ENCODE measurements at places on chromosomes 6 and 20. TPM values are rescaled to one million over a fixed set of nuclear protein-coding genes. Genes with fewer than 3 reads are reported as not detected.

- H3K27ac ChIP-seq: no peak overlapping the region
- no peak for DNase-seq
- H3K27me3 ChIP-seq: no peaks in the 10 kb centered on the region
- H3K4me3 ChIP-seq: no peak overlapping the region
- H3K4me1 ChIP-seq: no peaks in the 10 kb centered on the region
- no peaks in the 10 kb centered on the region for H3K36me3 ChIP-seq
Measured at GRCh38 chr6:110043366-110043994, 65.4 kb downstream of the GPR6 start.

DNA sequence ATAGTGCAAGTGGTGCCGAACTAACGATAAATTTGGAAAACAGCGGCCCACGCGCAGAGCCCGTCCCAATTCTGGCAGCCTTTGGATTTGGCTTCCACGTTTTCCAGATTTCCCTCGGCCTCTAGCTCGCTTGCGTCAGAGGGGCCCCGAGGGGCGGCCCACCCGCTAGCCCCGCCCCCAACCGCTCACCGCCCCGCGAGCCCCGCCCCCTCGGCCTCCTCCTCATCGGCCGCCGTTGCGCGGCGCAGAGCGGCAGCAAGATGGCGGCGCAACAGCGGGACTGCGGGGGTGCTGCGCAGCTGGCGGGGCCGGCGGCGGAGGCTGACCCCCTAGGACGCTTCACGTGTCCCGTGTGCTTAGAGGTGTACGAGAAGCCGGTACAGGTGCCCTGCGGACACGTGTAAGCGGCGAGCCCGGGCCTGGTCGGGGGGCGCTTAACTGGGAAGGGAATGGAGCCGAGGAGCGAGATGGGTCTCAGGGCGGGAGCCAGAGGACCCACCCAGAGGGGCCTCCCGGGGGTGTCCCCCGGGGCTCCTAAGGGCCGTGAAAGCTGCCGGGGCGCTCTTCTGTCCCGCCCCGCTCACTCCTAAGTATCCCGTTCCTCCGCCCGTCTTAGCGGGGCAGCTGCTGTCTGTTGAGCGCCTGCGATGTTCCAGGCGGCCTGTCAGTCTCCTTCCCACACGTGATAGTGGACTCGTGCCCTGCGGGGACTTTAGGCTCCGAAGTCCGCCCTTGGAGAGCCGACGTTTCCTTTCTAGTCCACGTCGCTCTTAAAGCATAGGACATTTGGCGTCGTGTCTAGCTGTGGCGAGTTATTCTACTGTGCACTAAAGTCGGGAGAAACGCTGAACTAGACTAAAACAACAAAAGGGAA, at the start of gene RNF114:
RNF114 (plus strand) TSS at position 245 of the 874 bp plus-strand sequence; CDS start at position 261, 16 bp downstream.
- H3K4me1 ChIP-seq: peaks cover 38% of the 10 kb centered on the region
- no peaks in the 10 kb centered on the region for H3K36me3 ChIP-seq
- H3K4me3 ChIP-seq: peak within 1 kb of the TSS; percentile 100
- peak within 1 kb of the TSS; percentile 99 for H3K27ac ChIP-seq

- no peak for DNase-seq
- H3K36me3 ChIP-seq: no peaks in the 10 kb centered on the region
- H3K4me3 ChIP-seq: no peak overlapping the region
- no peaks in the 10 kb centered on the region for H3K27me3 ChIP-seq
- H3K27ac ChIP-seq: no peak overlapping the region
- no peaks in the 10 kb centered on the region for H3K4me1 ChIP-seq
Measured at GRCh38 chr20:60214901-60215815, 256.9 kb downstream of the CDH26 start.

DNA sequence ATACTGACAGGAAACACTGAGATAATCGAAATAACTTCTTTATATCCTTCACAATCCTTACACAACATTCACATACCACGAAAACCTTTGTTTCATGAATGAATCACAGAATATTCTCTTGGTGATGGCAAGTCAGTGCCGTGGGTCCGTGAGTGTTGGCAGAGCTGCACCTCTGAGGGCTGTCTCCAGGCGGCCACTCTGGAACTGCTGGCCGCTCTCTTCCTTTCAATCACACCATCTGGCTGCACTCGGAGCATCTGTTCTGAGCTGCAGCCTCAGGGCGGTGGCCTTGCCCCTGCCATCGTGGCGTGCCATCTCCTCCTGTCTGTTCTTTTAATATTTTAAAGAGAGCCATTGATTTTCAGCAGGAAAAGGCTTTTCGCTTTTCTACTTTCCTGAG, 129.4 kb upstream of the AFDN start:
- H3K4me1 ChIP-seq: no peaks in the 10 kb centered on the region
- H3K27me3 ChIP-seq: no peaks in the 10 kb centered on the region
- no peak for DNase-seq
- H3K36me3 ChIP-seq: no peaks in the 10 kb centered on the region

Gene PI3
- total RNA-seq: 70.2 TPM

DNA sequence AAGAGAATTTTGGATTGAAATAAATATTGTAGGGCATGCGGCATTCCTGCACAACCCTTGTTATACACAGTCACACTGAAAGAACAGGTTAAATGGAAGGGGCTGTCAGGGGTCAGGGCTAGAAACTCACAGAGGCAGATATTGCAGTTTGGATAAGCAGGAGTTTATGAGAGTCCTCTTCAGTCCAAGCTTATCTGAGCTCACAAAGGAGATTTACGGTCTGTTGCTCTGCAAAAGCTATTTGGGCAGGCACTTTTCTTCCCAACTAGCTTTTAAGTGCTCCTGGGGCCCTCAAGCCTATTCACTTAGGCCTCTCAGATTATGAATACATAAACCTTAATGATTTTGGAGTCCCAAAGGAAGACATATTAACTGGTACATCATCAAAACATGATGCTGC, 156.2 kb downstream of the SOX4 start:
- no peak overlapping the region for H3K4me3 ChIP-seq
- H3K36me3 ChIP-seq: no peaks in the 10 kb centered on the region

- H3K27me3 ChIP-seq: no peaks in the 10 kb centered on the region
- no peak for DNase-seq
- no peaks in the 10 kb centered on the region for H3K36me3 ChIP-seq
- no peak overlapping the region for H3K27ac ChIP-seq
- no peak overlapping the region for H3K4me3 ChIP-seq
Measured at GRCh38 chr6:135798751-135799515, 52.6 kb upstream of the PDE7B start.

Gene FRS3
- total RNA-seq: 6.6 TPM

- H3K4me1 ChIP-seq: no peaks in the 10 kb centered on the region
- no peaks in the 10 kb centered on the region for H3K36me3 ChIP-seq
- H3K4me3 ChIP-seq: no peak overlapping the region
- no peak for DNase-seq
- H3K27ac ChIP-seq: no peak overlapping the region
Measured at GRCh38 chr6:23522792-23523547, 603.0 kb upstream of the NRSN1 start.

Gene MCCD1
- total RNA-seq: not detected

Gene IMPG1
- not detected for total RNA-seq

All from Peyer's patch (tissue), 4 donors.